ENCODE measurements at places on chromosomes 2 and 18.

DNA sequence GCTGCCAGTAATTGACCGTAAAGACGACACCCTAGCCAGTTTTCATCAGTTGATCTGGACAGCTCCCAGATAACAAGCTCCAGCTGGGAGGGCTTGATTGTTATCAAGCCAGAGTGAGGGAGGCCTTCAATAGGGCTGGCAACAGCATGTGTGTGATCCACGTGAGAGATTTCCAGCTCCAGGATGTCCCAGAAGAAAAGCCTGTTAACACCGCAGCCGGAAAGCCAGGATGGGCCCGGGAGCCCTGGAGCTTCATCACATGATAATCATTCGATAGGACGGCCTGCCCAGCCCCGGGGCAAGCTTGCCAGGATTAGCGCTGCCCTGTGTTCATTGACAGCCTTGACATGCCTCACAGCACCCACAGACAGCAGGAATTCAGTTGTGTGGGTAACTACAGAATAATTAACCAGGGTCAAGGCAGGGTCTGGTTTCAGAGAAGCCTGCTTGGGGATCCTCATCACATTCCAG is 182.5 kb downstream of the C1D start:
- DNase-seq = no peak

DNA sequence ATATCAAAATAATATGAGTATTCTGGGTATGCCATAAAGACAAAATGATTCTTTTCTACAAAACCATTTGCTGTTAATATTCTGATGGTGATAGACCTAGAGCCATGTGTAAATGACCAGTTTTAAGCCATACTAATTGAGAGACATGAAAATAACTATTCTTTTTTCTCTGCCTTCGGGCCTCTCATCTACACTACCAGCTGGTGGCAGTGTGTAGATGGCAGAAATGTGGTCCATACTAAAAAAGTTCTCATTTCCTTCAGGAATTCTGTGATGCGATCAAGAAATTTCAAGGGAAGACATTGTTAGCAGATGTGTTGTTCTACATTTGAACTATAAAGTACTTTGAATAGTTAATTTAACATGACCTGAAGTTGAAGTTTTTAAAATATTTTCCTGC is 485.2 kb downstream of the TRIB2 start:
- DNase-seq = no peak

DNA sequence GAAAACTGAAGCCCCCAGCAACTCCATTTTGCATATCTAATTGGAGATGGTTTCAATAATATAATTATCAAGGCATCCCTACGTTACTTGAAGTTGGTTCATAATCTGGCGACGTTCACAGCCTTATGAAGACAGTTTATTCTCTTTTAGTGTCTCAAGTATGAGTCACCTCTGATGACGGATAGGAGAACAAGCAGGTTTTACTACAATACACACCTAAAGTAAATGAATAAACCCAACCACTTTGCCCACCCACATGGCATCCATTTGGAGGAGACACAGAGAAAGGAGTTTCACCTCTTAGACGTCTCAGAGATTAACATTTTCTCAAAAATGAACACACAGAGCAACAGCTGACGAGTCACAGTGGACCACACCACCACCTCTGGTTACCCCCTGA is 40.8 kb downstream of the BCL11A start:
- DNase-seq = no peak

- peak; percentile 18 for DNase-seq
Measured at GRCh38 chr2:237604960-237605359, 14.4 kb upstream of the RAB17 start.

- no peak for DNase-seq
Measured at GRCh38 chr2:169983506-169983905, 156.3 kb downstream of the UBR3 start.

- DNase-seq = no peak
Measured at GRCh38 chr2:39604866-39605265, 60.9 kb upstream of the TMEM178A start.

DNA sequence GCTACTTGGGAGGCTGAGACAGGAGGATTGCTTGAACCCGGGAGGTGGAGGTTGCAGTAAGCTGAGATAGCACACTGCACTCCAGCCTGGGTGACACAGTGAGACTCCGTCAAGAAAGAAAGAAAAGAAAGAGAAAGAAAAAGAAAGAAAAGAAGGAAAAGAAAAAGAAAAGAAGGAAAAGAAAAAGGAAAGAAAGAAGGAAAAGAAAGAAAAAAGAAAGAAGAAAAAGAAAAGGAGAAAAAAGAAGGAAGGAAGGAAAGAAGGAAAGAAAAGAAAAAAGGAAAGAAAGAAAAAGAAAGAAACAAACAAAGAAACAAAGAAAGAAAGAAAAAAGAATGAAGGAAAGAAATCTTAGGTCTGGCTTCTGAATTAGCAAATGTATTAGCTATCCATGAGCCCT is 150.4 kb downstream of the TMEM163 start:
- no peak for DNase-seq

DNA sequence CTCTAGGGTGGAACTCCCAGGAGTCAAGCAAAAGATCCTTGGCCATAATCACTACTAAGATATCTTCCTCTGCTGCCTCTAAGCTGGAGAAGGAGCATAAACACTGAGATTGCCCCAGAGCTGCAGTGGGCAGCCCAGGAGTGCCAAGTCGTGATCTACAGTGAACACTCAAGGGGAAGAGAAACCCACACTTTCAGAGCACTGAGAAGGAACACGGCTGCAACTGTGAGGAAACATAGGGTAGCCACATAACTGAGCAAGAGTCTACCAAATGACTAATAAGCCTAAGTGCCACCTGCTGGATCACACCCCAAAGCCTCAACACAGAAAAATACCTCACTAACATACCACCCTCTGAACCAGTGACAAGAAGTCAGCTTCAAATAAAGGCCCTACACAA is 79.6 kb upstream of the RAB12 start:
- DNase-seq = no peak

- no peak for DNase-seq
Measured at GRCh38 chr2:145644820-145645302, 1124.9 kb upstream of the ZEB2 start.

DNA sequence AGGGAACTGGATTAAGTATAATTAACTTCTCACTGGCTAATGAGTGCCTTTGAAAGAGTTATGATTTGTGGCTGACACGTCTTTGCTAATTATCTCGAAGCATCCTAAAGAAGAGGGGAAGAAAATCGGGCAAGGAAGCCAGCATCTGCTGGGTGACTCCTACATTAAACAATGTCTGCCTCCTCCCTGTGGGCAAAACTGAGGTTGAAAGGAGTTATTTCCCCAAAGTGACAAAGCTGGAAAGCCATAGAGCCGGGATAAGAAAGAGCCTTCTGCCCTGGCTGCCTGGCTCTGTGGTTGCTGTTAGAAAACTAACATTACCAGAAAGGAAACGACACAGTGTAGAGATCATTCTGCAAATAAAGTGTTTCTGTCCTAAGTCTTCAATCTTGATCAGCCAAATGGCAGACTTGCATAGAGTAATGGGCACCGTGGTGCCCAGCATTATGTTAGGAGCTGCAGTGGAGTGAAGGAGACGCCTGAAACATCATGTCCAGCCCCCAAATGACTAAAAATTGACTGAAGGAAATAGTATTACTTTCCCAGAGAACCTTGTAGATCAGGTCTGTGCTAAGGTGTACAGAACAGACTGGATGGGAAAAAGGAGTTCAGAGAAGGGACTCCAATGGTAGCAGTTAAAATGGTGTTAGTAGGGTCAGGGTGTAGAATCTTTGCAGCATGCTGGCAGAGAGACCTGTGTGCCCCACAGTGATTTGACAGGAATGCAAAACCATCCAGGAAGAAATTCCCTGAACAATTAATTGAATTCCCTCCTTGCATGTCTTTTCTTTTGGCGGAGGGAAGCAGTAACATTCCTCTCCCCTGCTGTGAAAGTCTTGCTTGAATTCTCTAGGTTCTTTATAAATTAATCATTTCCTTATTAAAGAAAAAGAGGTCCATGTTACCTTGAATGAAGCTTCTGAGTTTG is 44.4 kb downstream of the ALPK2 start:
- no peak for DNase-seq

Data from HCT116 (cell line).